ENCODE measurements at places on chromosomes 5 and 9.

- DNase-seq, result no peak
These were observed 22.0 kb upstream of the TIFAB start for GRCh38 chr5:135473956-135474670.

DNA sequence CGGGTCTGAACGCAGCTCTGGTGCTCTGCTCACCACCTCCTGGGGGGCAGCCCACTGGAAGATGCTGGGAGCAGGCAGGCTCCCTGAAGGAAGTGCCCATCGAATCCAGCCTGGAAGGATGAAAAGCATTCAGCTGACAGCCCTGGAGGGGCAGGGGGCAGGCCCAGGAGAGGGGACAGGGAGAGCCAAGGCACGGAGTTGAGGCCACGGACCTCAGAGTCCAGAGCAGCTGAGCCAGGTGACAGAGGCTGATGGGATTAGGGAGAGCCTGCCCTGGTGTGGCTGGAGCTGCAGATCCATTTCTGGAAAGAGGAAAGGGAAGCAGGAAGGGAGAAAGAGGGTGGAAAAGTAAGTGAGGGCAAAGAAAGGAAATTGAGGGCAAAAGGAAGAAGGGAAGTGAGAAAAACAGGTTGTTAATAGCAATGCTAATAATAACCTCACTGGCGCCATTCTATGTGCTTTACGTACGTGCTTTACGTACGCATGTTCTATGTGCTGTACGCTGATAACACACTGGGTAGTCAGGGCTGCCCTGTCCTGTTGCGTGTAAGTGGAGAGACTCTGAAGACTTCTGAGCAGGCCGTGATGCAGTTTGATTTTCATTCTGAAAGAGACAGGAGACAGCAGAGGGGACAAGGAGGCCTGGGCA is 52.6 kb downstream of the LMX1B start:
- DNase-seq, result no peak

DNA sequence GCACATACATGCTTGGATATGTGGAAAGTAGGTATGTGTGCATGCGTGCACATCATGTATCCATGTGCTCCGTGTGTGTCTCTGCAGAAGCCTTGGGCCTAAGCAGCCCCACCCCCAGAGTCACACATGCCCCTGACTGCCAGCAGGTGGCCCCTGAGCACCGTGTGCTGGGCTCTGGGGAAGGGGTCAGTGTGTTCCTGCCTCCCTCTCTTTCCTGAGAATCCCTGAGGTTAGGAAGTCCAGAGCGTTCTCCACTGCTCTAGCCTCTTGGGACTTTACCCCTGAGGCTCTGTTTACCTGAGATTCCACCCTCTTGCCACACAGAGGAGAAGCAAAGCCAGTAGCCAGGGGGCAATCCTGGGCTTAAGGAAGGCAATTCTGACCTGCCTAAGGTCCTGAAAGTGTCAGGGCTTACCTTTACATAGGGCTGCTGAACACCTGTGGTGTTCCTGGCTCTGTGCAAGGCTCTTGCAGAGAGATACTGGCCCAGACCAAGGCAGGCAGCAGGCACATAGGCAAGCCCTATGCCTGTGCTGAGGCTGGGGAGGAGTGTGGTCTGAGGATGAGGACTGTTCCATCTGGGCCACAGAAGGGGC is 207.3 kb downstream of the TMEM38B start:
- DNase-seq, result peak; percentile 4

DNA sequence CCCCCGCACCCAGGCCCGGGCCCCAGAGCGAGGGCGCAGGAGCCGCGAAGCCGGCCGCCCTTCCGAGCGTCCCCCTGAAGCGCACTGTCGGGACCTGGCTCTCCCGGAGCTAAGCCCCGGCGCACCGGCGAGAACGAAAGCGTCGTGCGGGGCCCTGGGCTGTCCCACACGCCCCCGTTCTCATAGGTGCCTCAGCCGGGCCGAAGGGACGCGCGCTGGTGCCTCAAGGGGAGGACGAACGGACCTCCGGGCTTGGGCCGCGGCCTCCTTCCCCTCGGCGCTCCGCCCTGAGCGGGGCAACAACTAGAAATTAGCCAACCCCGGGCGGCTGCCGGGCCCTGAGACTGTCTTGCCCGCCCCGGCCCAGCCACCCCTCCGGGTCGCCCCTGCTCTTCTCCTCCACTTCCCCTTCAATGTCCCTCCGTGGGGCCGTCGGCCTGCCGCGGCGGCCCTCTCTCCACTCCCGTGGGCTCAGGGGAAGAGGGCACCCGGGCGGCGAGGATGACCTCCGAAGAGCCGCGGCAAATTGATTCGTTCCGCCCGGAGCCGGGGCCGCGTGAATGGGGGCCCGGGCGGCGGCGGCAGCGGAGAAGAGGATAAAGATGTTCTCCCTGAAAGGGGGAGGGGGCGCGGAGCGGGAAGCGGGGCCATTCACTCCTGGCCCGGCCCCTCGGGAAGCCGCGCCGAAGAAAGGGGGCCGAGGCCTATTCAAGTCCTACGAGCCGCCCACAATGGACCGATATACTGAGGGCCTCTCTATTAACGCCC is 3.5 kb upstream of the PRDM12 start:
- no peak for DNase-seq

DNA sequence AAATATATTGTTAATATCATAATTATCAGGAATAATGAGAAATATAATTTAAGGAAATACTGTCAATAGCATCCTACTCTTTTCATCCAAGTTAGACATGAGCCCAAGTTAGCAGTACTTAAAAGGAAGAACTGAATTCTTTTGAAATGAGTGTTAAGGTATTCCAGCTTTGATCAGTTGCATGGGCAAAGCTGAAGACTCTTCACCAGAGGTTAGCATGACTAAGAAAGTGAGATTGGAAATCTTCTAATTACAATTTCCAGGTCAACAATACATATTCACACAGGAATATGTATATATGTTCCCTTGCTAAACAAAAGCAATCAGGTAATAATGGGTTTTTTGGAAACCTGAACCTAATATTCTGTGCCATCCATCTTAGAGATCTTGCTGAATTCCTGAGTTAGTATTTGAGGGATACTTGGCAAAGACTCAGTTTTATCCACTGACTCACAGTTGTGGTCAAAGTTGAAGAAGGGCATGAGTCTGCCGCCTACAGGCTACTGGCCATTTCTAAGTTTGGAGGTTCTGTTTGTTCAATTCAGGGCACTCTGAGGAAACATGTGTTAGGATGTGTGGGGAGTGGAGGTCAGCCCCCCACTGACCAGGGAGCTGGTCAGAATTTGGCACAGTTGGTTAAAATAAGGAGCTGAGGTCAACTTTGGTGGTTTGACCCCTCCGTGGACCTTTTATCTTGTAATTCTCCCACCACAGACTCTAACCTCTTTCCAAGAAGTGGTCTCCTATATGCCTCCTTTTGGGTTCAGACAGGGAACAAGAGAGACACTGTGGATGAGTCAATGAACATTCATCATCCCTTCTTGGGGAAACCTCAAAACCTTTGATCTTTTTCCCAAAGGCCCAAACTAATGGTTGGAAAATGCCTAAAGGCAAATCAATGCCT is 118.3 kb downstream of the PIK3R1 start:
- no peak for DNase-seq

DNA sequence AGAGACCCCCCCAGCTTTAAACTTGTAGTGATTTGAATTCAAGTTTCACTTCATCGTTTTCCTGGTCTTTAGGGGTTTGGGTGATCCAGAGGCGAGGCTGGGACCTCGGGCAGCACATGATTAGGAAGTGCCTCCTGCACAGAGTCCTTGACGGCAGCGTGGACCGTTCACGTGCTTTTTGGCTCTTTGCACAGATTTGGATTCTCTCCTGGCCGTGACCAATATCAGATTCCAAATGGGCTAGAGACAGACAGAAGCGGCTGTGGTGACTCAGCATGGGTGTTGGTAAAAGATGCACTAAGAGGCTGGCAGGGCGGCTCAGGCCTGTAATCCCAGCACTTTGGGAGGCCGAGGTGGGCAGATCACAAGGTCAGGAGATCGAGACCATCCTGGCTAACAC is 117.2 kb upstream of the CACNA1B start:
- DNase-seq, result no peak

- peak; percentile 68 for DNase-seq
These were observed 16.0 kb upstream of the PUM3 start for GRCh38 chr9:2859776-2860379.

GRCh38 chr5:14472986-14473567 is 108.5 kb upstream of the OTULINL start:
- DNase-seq, result no peak

DNA sequence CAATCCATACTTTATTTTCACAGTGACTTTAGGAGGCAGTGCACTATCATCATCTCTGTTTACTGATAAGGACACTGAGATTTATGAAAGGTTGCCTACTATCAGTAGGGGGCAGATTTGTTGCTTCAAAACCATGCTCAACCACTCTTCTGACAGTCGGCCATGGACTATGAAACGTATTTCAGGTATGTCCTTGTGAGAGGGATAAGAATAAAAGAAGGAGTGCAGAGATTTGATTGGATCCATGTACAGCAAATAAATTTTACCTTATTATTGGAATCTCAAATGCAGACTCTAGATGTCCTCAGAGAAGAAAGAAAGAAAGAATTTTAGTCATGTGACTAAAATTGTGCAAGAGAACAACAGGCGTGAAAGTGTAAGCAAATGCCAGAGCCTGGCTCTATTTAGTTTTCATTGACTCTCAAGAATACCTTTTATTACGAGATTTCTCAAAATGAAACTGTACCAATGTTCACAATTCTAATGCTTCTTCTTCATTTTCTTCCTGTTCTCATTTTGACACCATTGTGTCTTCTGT is 296.6 kb upstream of the RASA1 start:
- no peak for DNase-seq

DNA sequence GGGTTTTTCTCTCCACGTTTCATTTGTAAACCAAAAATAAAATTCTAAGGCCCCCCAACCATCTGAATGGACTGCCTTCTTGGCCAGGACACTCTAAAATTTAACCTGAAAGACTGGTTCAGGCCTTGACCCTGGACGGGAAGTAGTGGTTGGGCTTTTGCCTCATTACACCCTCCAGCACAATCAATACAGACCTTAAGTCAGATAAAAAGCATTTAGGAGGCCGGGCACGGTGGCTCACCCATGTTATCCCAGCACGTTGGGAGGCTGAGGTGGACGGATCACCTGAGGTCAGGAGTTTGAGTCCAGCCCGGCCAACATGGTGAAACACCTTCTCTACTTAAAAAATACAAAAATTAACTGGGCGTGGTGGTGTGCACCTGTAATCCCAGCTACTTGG is 91.6 kb upstream of the PPP1R26 start:
- DNase-seq, result no peak

DNA sequence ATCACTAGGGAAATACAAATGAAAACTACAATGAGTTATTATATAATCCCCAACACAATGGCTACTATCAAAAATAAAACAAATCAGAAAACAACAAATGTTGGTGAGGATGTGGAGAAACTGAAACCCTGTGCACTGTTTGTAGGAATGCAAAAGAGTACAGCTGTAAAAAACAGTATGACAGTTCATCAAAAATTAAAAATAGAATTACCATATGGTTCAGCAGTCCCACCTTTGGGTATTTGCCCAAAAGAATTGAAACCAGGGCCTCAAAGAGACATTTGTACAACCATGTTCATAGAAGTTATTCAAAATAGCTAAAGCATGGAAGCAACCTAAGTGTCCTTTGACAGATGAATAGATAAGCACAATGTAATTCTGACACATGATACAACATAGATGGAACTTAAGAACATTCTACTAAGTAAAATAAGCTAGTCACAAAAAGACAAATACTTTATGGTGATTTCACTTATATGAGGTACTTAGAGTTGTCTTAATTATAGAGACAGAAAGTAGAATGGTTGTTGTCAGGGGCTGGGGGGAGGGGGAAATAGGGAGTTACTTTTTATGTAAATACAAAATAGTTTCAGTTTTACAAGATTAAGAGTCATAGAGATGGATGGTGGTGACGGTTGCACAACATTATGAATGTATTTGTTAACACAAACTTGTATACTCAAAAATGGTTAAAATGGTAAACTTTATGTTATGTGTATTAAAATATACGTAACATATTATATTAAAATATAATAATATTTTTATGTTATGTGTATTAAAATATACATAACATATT is 102.8 kb downstream of the KCTD16 start:
- DNase-seq, result no peak

DNA sequence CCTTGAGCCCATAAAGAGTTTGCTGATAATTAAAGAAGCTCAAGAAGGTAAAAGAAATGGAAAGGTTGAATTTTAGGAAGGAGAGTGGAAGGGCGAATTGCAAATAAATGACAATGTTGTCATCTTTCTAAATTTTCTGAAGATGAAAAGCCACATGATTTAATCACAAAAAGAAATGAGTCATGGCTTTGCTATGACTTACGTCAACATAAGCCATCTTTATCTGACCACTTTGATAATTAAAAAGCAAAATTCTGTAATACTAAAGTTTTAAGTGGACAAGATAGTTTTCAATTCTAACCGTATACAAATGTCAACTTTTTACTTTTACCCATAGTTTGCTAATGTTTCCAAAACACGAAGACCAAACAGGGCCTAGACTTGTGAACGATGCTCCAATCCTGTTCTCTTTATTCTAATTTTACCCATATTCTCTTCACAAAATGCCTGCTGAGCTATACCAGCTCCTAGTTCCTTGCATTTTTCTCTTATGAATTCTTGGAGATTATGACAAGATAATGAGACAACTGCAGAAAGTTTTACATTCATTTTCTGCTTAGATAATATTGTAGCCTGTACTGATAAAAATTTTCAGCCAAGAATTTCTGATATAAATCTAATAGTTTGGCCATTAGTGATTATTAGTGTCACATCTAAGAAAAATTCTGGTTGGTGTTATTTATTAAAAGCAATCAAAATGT is 21.8 kb upstream of the PRUNE2 start:
- no peak for DNase-seq

DNA sequence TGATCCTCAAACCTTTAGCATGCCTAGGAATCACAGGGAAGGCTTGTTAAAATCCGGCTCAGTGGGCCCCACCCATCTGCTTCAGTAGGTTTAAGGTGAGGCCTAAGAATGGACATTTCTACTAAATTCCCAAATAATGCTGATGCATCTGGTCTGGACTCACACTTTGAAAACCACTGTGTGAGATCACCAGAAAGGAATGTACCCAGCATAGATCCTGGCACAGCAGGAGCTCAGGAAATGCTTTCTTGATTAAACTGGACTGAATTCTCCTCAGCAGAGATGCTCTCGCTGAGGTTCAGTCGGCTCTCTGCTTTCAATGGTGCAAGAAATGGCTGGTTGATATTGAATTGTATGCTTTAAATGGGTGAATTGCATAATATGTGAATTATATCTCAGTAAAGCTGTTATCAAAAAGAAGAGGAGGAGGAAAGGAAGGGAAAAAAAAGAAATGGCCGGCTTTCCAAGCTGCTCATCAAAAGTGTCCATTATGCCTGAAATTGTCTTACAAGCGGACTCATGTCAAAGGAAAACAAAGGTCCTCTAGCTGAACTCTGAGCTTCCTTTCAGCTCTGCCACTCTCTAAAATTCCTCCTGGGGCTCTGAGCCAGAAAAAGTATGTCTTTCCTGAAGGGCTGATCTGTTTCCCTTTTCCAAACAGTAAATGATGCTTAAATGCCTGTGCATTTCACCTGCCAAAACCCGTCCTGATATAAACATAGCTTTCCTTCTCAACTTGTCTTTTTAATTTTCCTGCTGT is 77.6 kb upstream of the SAP30L start:
- no peak for DNase-seq

- no peak for DNase-seq
These were observed 36.2 kb upstream of the IFNK start for GRCh38 chr9:27487927-27488326.

Measured in activated naive CD8-positive, alpha-beta T cell treated with anti-CD3 and anti-CD28 coated beads, Interleukin-2, amount 50 U/mL, for 24 hours (primary cell).